ENCODE measurements at places on chromosomes 3 and 15.

- DNase-seq = no peak
Measured at GRCh38 chr3:14646589-14647413, 4.8 kb upstream of the CCDC174 start.

DNA sequence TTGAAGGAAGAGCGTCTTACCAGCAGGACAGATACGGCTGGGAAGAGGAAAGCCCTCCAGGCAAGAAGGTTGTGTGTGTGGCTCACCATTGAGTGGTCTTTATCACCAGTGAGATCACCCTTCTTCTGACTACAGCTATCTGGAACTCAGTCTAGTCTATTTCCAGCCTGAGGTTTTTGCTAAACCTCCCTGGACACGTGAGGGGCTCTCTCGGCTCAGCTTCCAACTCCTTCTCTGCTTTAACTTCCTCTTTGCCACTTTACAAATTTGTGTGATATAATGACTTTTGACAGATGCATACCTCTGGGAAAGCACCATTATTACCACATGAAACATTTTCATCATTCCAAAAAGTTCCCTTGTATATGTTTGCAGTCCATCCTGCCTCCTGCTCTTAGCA lies 15.3 kb upstream of the ROPN1 start:
- DNase-seq = no peak

- DNase-seq = no peak
Measured at GRCh38 chr15:91261345-91261744, 161.3 kb downstream of the SV2B start.

DNA sequence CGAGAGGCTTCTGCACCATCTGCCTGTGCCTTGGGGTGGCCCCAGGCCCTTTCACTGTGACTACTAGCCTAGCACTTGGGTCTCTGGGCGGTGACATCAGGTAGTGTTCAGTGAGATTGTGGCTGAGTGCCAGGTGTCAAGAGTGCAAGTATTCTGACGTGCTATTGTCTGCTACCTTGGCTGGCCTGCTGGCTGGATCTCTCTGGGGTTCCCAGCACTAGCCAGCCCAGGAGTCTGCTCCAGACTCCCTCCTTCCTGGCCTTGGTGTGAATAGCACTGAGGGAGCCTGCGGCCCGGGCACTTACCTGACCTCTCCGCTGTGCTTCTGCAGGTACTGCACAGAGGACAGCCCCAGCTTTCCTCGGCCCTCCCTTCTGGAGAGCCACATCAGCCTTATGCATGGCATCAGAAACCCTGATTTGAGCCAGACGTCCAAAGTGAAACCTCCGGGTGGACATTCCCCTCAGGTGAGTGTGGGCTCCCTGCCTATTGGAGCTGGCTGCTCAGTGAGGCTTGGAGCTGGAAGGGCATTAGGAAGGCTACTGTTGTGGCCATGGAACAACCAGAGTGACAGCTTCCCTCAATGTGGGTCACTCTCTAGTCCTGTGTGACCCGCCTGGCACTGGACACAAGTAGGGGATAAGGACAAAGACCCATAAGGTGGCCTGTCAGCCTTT lies 17.5 kb upstream of the ALPK3 start:
- no peak for DNase-seq

DNA sequence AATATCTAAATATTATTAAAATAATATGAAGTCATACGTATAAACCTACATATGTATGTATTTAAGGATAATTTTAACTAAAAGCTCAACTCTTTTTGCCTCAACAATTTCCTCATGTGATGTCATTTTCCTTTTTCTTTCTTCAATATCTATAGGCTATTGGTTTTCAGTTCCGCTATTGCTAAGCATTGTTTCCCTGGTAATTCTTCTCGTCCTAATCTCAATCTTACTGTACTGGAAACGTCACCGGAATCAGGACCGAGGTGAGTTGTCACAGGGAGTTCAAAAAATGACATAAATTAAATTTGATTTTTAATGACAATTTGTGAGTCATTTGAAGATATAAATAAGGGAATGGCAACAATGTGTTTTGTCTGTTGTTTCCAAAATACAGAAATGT lies 16.6 kb downstream of the CD200 start:
- DNase-seq = no peak

DNA sequence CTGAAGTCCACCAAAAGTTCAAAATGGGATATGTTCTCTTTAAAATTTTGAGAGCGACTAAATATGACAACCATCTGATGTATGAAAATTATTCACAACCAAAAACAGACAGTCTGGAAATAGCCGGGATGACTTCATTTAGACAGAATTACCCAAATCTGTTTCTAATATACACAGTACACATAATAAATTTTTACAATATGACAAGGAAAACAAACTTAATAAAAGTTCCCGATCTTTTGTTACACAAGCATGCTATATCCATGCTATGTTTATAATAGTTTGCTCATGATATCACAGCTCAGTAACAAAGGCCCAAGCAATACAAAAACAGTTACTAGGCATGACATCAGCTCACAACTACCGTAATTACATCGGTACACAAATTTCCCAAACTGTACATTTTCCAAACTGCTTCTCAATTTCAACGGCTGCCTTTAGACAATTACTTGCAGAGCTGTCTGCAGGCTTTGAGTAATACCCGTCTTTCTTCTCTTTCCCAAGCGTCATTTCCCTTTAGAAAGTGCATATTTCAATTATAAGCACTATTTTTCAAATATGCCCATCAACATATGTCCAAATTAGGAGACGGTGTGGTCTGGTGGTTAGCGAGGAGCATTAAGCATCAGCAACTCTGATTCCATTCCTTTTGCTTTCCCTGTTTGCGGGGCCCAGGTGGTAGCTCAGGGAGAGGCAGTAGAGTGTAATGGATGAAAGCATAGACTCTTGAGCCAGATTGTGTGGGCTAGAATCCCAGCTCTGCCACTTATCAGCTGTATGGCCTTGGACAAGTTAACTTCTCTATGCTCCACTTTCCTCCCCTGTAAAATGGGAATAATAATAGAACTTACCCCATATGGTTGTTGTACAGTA lies 481.2 kb downstream of the FOXP1 start:
- DNase-seq = peak; percentile 82

GRCh38 chr15:85049805-85050204 lies 68.1 kb downstream of the PDE8A start:
- DNase-seq = no peak

DNA sequence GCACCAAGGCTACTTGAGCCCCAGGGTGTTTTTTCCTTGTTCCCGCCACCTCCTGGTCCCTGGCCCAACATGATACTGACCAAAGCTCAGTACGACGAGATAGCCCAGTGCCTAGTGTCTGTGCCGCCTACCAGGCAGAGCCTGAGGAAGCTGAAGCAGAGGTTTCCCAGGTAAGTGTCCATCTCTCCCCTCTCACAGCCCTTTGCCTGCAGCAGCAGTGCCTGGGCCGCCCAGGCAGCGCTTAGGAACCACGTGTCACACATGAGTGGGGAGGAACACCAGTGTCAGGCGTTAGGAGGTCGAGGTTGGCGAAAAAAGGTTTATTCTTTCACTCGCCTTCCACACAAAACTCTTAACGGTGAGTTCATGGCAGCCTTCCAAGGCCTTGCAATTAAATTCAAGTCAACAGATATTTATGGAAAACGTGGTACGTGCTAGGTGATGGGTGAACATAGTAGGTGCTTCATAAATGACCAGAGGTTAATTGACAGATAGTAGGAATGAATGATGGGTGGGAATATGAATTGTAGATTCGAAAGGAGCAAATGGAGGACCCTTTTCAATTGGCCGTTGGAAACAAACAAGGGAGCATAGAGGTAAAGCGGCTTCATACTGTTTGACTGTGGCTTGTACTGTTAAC lies 486 bp downstream of the CDIN1 start:
- DNase-seq = peak; percentile 82

GRCh38 chr3:112338021-112338726 lies 5.2 kb downstream of the CD200 start:
- no peak for DNase-seq

DNA sequence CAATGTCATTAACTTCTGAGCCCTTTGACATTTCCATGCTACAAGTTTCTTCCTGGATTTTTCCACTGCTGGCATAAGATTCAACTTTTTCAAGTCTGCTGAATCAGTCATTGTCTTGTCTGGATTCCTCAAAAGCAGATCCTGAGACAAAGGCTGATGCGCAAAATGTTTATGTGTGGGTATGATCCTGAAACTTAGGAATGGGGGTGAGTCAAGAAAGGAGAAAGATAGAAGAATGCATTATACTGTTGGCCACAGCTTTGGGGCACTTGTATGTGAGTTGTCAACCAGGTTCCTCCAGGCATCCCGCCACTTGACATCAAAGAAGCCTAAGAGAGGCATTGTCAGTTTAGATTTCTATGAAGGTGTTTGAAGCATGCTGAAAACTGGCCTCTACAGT lies 50.4 kb downstream of the FOXB1 start:
- no peak for DNase-seq

DNA sequence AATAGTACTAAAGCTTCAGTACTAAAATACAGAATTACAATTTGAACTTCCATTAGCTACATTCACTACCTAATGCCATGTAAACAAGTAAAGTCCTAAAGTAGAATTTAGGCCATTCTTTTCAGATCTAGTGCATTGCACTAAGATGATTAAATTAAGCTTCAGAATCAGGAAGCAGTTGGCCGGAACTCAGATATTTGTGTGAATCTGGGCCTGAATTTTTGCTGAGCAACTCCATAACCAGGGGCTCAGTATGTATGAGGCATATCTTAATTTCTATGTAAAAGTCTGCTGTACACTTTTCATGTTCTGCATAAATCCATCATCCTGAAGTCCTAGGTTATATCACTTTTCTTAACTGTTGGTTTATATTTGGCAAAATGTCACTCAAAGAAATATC lies 246.4 kb downstream of the RBMS3 start:
- DNase-seq = no peak

DNA sequence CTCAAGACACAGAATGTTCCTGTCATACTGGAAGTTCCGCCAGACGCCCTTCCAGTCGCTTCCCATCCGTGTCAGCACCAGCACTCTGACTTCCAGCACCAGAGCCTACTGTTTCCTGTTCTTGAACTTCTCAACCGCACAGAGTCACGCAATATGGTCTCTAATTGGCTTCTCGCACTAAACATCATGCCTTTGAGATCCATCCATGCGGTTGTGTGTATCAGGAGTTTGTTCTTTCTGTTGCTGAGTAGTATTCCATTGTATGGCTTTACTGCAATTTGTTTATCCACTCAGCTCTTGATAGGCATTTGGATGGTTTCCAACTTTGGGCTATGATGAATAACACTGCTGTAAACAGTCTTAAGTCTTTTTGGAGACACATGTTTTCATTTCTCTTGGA lies 112.1 kb downstream of the LRRK1 start:
- DNase-seq = no peak

- no peak for DNase-seq
Measured at GRCh38 chr15:41435037-41435786, 18.3 kb downstream of the RTF1 start.

DNA sequence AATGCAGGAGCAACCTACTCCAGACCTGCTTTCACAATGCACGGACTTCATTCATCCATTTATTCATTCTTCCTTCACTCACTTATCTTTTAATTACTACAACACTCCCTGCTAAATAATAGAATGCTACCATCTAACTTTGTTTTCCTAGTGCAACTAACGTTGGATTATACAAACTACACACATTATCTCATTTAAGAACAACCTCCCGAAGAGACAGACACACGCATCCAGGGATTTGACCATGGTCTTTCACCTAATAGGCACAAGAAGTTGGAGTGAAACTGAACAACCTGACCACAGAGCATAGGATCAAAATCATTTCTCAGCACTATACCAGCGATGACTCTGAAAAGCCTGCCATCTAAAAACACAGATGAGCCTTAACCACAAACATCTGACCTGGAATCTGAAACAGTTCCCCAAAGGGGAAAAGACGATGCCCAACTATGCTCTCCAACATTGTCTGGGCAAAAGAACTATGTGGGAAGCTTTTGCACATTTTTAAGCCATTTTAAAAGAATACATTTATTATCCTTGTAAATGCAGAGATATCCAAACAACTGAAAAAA lies 21.0 kb downstream of the ZNF385D start:
- no peak for DNase-seq

DNA sequence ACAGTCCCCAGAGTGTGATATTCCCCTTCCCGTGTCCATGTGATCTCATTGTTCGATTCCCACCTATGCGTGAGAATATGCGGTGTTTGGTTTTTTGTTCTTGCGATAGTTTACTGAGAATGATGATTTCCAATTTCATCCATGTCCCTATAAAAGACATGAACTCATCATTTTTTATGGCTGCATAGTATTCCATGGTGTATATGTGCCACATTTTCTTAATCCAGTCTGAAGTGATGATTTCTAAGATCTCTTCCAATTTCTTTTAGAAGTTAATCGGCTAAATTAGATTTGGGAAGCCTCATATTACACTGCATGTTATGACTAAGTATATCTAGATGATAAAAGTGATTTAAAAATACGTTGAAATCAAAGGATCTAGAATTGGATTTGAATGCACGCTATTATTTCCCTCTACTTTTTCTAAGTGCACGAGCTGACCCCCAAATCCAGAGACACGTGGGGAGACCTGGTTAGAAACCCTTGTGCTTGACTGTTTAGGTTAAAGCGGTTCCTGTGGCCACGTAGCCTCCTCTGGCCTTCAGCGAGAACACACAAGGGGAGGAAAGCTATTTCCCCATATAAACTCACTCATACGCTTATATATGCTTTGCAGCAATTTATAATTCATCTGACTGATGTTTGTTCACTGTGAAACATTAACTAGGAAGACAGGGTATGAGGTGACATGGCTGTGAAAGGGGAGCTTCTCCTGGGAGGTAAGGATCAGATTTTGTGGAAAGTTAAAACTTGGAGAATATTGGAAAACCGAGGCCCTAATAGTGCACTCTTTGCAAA lies 243.8 kb downstream of the PDZRN3 start:
- no peak for DNase-seq

DNA sequence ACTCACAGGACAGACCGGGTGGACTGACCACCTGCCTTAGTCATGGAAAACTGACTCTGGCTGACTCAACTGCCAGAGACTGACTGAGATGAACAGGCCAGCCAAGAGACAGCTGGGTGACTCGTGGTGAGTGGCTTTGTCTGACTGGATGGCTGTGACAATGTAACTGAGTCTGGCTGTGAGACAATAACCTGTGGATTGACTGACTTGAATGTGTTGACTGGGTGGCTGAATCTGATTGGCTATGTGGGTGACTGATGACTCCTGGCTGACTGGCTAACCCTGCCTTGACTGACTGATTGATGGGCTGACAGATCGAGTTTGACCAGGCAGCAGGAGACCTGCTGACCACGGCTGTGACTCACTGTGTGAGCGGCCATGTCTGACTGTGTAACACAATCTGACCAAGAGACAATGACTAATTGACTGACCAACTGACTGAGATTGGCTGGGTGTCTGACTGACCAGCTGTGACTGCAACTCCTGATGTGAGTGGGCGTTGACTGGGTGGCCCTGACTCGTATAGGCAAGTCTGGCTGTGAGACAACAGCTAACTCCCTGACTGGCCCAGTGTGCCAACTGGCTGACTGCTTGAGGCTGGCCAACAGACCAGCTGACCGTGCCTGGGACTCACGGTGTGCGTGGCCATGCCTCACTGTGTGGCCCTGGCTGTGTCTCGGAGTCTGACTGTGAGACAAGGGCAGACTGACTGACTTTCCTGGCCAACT lies 509.1 kb downstream of the SHQ1 start:
- no peak for DNase-seq

Data from NCI-H2081 (cell line).